Stimulated activated naive CD4-positive, alpha-beta T cell treated with Interleukin-2 at 50 U/mL for 16 hours (primary cell): ENCODE measurements at places on chromosomes 1 and 21.

- no peak for DNase-seq
Observed at GRCh38 chr1:203185061-203185461, 1.4 kb downstream of the CHI3L1 start.

GRCh38 chr1:63318201-63318979 is 4.0 kb upstream of the FOXD3 start:
- no peak for DNase-seq

DNA sequence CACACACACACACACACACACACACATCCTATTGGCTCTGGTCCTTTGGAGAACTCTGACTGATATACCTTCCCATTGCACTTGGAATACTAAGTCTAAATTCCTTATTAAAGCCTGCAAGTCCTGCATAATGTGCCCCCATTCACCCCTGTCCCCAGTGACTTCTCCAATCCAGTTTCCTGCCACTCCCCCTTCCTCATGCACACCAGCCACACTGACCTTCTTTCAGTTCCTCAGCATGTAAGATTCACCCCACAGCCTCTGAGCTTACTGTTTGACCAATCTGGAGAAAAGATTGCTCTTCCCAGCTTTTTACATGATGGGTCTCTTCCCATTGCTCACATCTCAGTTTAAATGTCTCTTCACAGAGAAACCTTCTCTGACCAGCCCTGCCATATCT is 146.6 kb downstream of the TBX15 start:
- no peak for DNase-seq

- no peak for DNase-seq
Observed at GRCh38 chr1:59605184-59605583, 209.6 kb upstream of the HOOK1 start.

GRCh38 chr1:75969550-75969949 is 37.3 kb upstream of the ASB17 start:
- no peak for DNase-seq

DNA sequence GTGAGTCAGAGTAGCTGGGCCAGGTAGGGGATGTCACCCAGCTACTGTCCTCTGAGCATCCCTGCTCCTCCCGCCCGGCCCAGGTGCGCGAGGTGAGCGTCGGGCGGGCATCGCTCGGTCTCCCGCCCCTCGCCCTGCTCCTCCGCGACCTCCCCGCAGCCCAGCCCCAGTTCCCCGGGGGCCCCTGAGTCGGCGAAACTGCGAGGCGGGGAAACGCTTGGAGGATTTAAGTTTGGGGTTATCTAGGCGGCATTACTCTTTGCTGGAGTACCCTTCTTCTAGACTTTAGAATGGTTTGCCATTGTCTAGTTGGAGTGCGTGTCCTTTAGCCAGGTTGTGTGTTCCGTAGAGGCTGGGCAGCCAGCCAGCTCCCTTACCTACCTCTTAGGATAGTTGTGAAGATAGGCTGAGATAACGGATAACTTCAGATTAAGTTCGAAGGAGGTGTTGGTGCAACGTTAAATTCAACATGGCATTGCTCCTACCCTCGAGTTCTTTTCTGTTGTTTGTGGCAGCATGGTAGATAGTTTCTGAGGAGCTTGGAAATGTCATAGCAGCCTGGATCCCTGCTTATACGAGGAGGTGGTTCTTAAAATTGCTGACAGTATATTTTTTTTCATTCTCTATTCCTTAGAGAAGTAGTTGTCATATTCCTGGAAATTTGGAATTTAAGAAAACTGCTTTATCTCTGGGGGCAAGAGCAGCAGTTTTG is 697 bp downstream of the AGO3 start:
- DNase-seq = no peak

DNA sequence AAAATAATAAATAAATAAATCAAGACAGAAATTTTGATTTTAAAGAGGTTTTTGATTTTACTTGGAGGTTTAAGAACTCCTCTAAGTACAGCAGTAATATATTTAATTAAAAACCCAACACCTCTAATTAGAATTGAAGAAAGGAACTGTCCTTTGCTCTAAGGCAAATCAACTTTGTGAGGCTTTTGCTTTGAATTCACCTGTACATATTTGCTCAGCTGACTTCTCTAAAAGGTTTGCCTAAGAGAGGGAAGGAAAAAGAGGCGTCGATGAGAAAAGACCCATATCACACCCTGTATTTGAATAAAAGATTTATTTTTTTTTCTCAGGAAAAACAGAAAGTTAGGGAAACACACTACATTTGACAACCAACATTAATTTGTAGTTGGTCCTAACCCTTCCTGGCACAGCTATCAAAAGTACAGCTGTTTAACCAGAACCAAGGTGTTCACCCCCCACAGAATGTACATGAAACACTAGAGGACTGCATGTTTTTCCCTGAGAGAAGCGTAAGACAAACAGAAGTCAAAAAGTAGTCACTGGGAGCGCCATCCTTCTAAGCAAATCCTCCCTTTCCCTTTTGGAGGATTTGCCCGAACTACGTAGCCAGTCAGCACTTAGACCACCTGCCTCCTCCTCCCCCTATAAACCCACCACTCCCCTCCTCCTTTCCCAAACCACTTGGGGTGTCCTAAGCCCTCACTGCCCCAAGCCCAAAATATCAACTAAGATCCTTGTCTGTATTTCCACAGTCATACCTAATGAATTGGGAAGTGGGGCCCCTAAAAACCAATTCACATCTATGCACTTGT is 4.9 kb downstream of the MCL1 start:
- no peak for DNase-seq

GRCh38 chr1:231431665-231432415 is 9.8 kb upstream of the EGLN1 start:
- no peak for DNase-seq

DNA sequence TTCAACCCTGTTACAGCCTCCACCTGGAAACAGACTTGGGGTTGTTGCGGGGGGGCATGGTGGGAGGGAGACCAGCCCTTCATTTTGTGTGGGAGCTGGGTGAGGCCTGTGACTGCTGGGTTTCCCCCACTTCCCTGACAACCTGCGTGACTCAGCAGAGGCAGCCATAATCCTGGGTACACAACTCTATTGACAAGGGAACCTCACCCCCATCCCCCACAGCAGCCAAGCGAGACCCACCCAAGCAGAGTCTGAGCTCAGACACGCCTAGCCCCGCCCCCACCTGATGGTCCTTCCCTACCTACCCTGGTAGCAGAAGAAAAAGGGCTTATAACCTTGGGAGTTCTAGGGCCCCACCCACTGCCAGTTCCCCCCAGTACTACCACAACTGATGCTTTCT is 8.0 kb upstream of the CCDC190 start:
- DNase-seq = no peak

- DNase-seq = no peak
Observed at GRCh38 chr1:16183179-16183578, 27.3 kb upstream of the EPHA2 start.

GRCh38 chr21:45383111-45383614 is 21.8 kb upstream of the COL18A1 start:
- DNase-seq = no peak

DNA sequence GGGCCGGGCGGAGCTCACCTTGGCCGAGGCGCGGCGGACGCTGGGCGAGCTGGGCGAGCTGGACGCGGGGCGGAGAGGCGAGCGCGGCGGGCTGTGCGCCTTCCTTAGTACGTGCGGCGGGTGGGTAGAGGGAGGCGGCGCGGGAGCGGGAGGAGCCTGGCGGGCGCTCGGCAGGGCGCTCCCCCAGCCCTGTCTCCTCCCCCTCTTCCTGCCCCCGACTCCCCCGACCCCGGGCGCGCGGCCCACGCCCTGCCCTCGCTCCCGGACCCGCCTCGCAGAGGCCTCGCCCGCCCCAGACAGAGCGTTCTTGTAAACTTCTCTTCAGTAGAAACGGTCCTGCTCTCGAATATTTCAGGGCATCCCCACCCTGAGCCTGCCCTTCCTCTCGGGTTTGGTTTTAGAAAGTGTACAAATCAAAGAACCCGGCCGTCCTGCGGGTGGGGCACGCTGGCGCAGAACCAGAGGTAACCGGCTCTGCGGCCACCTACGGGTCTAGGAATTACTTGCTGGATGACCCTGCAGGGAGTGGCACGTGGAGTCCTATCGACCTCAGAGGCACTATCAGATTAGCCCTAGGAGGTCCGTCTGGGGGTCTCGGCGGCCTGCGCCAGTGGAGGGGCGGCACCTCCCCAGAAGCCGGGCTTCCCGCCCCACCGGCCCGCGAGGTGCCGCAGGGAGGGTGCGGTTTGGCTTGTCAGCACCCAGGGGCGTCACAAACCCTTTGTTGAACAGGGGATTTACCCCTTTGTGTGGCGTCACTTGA is at the start of gene S100A10:
Gene S100A10, minus strand, starts transcription at position 126 of the 763 bp plus-strand sequence. CDS start 7,629 bp downstream, outside the sequence.
- DNase-seq = peak; percentile 77

- DNase-seq = no peak
Observed at GRCh38 chr21:38077569-38077968, 161.3 kb upstream of the KCNJ6 start.

GRCh38 chr1:227910511-227911153 is 37.1 kb downstream of the WNT9A start:
- DNase-seq = no peak

DNA sequence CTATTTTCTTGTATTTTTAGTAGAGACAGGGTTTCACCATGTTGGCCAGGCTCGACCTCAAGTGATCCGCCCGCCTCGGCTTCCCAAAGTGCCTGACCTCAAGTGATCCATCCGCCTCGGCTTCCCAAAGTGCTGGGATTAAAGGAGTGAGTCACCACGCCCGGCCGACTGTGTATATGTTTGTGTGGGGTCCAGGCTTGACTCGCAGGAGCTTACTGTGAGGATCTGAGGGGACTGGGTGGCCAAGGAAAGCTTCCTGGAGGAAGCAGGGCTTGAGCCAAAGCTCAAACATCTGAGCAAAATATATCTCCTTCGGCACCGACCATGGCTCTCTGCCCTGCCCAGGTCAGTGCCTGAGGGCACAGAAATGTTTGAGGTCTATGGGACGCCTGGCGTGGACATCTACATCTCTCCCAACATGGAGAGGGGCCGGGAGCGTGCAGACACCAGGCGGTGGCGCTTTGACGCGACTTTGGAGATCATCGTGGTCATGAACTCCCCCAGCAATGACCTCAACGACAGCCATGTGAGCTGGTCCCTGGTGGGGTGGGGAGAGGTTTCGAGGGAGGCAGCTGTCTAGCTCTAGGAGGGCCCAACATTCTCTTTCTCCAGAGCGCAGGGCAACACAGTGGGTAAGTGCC is 10.5 kb downstream of the PADI3 start:
- DNase-seq = no peak

GRCh38 chr1:190205713-190206112 is 272.0 kb downstream of the BRINP3 start:
- no peak for DNase-seq

DNA sequence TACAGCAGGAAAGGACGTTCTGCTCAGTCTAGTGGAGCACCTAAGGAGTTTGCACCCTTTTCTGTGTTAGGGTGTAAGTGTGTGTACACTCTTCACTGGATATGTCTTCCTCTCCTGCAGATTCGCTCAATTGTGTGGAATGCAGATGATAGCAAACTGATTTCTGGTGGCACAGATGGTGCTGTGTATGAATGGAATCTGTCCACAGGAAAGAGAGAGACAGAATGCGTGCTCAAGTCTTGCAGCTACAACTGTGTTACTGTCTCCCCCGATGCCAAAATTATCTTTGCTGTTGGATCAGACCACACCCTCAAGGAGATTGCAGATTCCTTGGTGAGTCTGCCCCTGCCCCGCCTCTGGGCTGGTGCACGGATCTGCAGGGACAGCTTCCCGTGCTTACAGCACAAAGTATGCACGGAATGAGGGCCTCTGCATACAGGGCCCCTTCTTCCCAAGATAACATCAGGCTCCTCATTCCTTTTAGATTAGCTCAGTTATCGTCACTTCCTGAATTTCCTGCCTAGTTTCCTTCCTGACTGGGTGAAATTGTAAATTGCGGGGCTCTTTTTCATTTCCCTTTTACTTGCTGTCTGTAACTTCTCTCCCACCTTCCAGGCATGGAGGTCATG is 34.6 kb downstream of the CFAP57 start:
- no peak for DNase-seq

DNA sequence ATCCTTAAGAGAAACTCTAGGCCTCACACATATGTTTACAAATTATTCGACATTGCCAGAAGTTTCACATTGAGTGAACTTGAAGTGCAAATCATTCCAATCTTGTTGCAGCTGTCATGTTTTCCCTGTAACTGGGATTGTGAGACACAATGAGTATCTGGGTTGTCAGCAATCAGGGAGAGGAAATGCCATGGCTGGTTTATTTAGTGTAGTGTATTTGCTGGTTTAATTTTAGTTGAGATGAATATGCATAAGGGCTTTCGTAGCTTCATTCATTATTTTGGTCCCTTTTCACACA is 54.2 kb upstream of the USP1 start:
- DNase-seq = no peak

DNA sequence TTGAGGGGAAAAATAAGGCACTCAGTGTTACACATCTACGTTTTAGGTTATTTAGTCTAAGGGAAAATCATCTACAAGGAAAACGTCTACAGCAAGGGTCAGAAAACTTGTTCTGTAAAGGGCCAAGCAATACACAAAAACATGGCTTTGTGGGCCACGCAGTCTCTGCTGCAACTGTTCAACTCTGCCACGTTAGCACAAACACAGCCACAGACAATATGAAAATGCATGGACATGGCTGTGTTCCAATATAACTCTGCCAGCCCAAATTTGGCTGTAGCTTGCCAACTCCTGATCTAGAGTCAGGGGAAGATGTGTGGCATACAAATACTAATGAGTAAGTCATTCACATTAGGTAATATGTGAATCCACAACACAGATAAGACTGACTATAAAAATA is 40.7 kb downstream of the COA6 start:
- no peak for DNase-seq

DNA sequence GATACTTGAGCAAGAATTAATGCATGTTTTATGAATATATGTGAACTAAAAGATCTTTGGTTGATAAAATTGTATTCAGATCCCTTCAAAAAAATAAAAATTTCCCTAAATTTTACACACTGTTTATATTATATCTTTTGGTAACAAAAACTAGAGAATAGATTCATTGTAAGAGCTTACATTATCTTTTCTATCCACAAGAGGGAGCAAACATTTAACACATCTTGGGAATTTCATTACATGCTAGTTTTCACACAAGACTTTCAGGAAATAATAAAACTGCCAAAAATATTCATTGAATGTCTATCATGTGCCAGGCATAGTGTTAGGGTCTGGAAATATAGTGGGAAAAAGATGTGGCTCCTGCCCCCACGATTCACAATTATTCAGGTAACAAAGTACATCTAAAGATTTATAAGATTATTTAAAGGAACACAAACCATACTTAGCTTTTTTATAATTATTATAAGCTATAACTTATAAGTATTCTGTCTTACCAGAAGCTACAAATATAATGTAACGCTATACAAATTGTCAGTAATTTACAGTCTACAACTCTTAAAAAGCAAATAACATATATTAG is 30.6 kb downstream of the FAF1 start:
- no peak for DNase-seq

DNA sequence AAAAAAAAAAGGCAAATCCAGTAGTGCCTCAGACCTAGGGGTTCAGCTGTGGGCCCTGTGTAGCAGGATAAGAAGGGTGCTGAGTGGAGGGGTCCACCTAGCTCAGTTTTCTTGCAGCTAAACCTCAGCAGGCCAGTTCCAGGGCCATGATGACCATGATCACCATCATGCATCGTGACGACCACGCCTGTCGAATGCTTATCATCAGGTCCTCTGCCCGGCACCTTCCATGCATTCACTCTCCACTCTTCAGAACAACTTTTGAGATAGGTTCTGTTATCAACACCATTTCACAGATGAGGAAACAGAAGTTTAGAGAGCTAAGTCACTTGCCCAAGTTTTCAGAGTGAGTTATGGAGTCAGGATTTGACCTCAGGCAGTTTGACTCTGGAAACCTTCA is 54.9 kb downstream of the ACBD3 start:
- DNase-seq = no peak

- DNase-seq = no peak
Observed at GRCh38 chr21:34981791-34982190, 67.3 kb downstream of the RUNX1 start.

- DNase-seq = no peak
Observed at GRCh38 chr1:237794071-237794470, 96.7 kb downstream of the ZP4 start.
